ENCODE measurements at places on chromosomes 13 and 19.

DNA sequence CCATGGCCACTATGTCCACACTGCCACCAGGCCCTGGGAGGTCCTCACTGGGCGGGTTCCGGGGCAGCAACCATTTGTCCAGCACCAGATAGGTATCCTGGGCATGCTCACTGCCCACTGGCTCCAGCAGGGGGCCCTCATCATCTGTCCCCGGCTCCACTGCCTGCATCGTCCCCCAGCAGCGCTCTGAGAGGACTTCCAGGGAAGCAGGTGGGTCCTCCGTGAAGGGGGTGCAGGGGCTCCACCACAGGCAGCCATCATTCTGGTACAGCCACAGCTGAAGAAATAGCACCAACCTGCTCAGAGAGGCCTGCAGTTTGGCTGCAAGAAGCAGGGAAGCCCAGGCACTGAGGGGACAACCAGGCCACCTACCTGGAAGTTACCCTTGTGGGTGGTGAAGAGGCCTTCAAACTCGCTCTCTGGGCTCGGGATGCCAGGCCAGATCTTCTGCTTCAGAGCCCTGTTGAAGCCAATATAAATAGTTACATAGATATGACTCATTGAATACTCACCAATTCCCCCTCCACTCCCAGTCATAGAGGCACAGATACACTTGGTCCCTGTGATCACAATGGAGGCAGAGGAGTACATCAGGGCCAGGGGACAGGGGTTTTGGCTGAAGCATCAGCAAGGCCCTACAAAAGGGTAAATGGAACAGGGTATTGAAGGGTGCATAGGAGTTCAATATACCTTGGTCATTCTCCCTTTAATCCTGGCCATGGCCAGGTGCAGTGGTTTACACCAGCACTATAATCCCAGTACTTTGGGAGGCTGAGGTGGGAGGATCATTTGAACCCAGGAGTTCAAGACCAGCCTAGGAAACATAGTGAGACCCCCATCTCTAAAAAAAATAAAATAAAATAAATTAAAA lies 4.1 kb downstream of the SWSAP1 start:
- DNase-seq: no peak

GRCh38 chr13:33169273-33169980 lies 116.1 kb downstream of the STARD13 start:
- DNase-seq: no peak

DNA sequence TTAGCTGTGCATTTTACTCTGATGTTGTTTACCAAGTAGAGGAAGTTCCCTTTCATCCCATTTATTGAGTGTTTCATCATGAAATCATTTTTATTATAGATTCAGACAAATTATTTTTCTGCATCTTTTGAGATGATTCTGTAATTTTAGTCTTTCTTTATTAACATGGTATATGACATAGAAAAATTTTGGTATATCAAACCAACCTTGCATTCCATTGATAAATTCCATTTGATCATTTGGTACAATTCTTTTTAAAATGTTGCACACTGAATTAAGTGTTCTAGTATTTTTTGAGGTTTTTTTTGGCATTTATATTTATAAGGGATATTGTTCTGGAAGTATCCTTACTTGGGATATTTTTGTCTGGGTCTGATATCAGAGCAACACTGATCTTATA lies 308.4 kb downstream of the DLEU7 start:
- DNase-seq: no peak

- DNase-seq: no peak
Observed at GRCh38 chr13:77459592-77459991, 75.9 kb upstream of the SCEL start.

DNA sequence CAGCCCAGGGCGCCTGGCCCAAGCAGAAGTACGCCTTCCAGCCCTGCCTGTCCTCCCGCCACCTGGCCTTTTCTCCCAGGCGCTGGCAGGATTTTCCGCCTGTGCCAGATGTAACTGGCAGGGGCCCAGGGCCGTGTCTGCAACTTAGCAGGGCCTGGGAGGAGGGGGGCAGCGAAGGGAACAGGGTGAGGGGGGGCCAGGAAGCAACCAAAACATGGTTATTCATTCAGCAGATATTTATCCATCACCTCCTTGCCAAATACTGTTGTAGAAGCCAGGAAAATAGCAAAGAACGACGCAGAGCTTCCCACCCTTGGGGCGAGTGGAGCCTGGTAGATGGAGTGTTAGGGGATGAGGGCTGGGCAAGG lies 5.6 kb downstream of the TLE6 start:
- peak; percentile 80 for DNase-seq

DNA sequence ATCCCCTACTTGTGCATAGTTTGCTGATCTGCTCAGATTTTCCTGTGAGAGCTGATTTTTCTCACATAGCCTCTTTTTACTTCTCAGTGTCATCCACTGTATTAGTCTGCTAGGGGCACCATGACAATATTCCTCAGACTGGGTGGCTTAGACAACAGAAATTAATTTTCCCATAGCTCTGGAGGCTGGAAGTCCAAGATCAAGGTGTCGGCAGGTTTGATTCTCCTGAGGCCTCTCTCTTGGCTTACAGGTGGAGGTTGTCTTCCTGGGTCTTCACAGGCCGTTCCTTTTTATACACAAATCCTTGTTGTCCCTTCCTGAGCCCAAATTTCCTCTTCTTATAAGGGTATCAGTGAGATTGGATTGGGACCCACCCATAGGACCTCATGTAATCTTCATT lies 9.2 kb downstream of the LRCH1 start:
- no peak for DNase-seq

- DNase-seq: peak; percentile 52
Observed at GRCh38 chr19:42184401-42184861, 33.0 kb downstream of the DEDD2 start.

- DNase-seq: no peak
Observed at GRCh38 chr19:41701401-41702075, 6.9 kb upstream of the CEACAM5 start.

DNA sequence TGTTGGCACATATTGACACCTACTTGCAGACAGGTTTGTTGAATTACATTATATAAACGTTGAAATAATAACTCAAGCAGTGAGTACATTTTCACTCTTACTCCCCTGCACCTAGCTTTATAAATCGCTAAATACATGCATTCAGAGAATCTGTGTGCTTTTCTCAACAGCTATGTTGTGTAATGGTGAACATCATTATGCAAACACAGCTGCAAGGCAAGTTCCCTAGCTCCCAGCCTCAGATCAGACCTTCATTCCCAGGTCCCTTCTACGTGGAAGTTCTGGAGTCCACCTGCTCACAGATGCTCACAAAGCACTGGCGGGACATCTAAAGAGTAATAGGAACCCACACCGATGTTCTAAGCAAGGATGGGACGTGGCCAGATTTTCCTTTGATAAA lies 86.8 kb upstream of the PEG3 start:
- no peak for DNase-seq

GRCh38 chr13:22137361-22138050 lies 466.6 kb downstream of the FGF9 start:
- no peak for DNase-seq

DNA sequence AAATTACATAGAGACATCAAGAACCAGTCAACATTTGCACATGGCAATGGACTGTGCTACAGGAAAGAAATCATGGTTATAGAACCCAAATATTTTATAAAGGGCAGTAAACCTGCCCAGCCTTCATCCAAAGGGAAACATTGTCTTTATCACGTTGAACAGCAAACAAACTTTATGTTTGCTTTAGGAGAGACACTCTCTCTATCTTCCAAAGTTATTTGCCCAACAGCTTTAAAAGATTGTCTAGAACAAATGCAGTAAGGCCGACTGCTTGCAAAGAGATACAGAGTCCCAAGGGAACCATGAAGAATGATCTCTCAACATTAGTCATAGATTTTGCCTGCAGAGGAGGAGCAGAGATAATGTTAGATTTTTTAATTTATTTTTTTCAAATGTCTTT lies 1323.5 kb upstream of the SLC10A2 start:
- DNase-seq: no peak

DNA sequence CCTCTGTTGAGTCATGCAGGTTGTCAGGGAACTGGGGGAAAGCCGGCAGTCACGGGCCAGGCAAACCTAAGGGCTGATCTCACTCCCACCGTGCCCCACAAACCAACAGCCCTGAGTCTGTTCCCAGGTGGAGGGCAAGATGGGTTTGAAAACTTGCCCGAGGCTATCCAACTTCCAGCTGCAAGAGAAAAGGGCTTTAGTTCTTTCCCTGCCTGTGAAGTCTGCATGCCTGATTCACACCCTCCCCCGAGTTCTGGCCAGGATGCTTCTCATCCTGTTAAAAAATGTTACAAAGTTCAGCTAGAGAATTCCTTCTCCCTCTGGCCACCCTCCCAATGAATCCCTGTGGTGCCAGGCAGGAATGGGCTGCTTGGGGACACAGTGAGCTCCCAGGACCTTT lies 33.1 kb downstream of the MYO16 start:
- no peak for DNase-seq

GRCh38 chr19:35170359-35171061 lies 16.0 kb downstream of the FXYD5 start:
- no peak for DNase-seq

- DNase-seq: peak; percentile 24
Observed at GRCh38 chr13:109779074-109779473, 7.3 kb downstream of the IRS2 start.

DNA sequence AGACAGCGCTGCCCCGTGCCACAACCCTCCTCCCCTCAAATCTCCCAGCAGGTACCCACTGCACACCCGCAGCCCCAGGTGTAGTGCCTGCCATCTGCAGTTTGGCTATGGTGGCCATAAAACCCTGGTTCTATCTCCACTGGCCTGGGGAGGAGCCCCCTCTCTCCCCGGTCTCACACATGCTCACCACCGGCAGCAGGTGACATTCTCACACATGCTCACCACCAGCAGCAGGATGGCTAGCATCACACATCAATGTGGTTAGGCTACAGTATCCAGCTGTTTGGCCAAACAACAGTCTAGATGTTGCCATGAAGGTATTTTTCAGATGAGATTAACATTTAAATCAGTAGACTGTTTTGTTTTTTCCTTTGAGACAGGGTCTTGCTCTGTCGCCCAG lies 31.1 kb downstream of the ELL start:
- DNase-seq: no peak

DNA sequence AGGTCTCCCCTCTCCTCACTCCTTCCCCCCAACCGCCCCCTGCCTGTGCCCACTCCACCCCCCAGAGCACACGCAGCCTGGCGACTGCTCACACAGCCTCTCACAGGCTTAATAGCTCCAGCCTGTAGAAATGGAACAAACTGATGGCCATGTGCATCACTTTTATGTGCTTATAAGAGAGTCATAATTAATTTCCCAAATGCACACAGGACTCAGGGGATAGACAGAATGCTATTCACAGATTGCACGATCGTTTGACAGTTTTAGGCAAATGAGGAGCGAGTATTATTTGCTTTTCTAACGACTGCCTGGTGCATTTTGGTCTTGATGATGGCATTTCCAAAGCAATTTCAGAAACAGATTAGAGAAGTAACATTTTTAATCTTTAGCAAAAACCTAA lies 97.7 kb upstream of the VSTM2B start:
- no peak for DNase-seq

- DNase-seq: no peak
Observed at GRCh38 chr13:30157616-30157993, 149.7 kb downstream of the KATNAL1 start.

GRCh38 chr13:71464686-71465085 lies 402.3 kb downstream of the DACH1 start:
- no peak for DNase-seq

DNA sequence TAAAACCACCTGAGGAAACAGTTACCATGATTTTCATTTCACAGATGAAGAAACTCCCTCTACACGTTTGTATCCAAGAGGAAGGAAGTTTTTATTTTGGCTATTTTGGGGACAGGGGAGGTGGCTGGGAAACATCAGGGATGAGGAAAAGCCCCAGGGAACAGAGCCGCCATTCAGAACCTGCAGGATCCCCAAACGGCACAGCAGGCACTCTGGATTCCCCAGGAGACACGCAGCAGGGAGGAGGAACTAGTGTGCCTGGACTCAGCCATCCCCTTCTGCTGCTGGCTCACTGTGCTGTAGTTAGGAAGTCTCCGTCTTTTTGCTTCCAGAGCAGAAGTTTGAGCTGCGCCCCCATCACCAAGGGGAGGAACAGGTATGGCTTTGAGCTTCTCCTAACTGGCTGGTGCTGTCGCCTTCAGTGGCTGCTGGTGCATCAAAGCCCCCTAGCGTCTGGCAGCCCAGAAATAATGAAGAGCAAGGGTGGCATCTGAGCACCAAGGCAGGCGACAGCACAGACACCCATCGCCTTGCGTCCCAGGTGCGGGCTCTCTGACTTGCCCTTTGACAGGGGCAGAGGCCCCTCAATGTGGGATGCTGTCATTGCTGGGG lies 4.2 kb downstream of the NAPA start:
- DNase-seq: no peak

DNA sequence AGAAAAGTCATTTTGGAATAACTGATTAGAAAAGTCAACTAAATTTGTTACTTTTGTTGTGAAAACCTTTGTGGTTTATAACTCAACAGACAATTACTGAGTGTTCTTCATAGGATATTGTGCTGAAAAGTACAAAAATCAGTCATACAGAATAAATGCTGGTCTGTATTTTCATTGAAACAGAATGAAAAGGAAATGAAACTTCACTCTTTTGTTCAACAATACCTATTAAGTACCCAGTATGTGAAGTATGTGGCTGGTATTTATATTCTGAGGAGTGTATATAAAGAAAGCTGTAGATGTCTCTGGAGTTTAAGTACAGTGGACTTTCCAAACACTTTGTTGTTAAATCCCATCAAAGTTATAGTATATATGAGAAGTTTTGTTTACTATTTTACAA lies 828.4 kb upstream of the ATXN8OS start:
- no peak for DNase-seq

DNA sequence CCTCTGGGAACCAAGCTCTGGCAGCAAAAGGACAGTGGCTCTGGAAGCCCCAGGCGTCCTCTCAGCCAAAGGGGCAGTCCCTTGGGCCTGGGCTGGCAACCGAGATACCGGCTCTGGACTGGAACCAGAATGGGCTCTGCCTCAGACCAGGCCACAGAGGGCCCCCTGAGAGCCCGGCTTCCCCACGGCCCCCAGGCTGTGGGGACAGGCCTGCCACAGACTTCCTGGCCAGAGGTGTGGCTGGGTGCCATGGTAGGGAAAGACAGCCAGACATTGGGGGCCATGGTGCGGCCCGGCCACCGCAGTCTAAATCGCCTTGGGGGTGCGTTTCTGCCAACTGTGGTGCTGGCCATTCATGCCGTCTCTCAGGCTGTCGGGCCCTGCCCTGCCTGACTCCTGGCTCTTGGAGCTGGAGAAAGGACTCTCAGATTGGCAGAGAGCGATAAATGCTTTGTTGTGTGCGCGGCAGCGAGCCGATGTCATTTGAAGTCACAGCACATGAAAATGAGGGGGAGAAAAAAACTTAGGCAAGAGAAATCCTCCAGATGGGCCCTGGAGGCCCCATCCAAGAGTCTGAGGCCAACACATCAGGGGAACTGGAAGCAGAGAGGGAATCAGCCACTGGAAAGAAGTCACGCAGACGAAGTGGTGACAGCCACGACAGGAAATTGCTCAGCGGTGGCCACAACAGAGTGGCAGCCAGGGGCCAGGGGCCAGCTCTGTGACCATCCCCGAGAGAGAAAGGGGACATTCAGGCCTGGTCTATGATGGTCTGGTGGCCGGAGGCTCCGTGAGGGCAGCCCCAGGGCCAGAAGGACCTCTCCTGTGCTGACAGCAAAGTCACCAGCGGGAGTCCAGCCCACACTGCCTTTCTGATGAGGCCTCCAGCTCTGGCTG lies 26.5 kb downstream of the SH3GL1 start:
- no peak for DNase-seq

All from NCI-H2029 (cell line).